ENCODE measurements at places on chromosomes 1 and 21.
A peak's percentile ranks its signal among the peaks of the same experiment; 100 is the strongest.

GRCh38 chr1:235941876-235942624, 75.3 kb upstream of the LYST start:
- no peak for DNase-seq

DNA sequence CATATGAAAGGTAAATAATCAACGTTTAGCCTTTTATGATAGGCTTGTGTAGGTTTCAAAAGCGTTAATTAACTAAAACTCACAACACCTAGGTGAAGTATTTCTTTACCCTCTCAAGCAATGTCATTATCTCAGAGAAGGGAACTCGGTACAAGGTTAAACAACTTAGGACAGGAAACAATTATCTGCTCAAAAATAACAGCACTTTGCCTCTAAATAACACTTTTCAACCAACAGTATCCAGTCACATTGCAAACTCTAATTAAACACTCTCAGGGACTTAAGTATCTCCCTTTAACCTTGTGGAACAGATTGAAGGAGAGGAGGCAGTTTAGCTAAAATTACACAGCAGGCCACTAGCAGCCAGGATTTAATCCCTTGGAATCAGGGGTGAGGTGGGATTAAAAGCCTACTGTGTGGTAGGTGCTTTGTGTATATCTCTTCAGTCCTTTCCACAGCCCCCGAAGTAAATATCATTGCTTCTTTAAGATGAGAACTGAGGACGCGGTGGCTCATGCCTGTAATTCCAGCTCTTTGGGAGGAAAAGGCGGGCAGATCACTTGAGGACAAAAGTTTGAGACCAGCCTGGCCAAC, 5.2 kb upstream of the AKNAD1 start:
- peak; percentile 49 for DNase-seq

DNA sequence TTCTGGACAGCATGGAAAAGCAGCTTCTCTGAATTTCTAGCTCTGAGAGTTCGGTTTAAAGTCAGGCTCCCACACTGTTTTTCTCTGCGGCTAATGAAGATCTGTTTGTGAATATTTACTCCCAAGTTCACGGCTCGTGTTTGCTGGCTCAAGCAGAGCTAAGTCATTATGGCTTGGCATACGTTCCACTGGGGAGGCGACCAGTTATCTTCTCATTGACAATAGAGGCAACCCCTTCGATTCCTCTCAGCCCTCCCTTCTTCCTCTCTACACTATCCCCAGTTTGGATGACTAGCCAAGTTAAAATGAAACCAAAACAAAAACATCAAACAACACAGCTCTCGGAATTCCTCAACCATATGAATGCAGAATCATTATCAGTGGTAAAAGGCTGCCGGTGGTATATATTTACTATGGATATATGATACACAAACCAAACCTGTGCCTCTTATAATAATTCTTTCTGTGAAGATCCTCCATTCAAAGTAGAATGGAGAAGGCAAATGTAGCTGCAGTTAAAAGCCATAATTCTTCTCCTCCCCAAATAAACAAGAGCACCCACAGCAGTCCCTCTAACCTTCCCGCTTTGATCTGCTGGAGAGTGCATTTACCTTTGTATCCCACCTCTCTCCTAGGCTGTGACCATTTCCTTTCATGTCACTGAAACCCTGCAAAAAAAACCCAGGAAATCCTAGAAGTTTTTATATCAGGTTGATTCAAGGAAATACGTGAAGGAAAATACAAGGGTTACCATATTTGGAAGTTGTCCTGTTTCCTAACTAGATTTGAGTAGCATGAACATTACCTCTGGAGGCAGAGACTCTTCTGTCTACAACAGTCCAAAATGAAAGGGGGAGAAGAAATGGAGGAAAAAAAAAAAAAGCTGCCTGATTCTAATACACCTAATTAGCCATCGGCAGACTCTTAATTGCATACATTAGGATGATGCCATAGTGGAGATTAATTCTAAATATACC, 108.3 kb upstream of the USH2A start:
- DNase-seq = no peak

DNA sequence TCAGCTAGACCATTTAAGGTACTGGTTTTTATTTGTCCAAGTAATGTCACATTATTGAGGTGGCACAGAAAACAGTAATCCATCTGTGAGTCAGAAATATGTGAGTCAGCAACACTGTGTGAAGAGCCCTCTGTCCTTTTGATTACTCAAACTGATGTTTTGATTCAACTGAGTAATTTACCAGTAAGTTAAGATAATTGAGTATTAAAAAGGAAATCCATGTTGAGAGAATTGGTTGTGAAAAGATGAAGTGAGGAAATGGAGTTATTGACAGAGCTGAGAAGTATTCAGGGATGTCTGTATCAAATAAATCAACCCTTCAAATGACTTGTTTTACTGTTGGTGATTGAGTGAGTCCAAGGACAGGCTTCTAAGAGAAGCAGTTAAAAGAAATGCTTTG, 302.7 kb upstream of the SGIP1 start:
- DNase-seq = no peak

DNA sequence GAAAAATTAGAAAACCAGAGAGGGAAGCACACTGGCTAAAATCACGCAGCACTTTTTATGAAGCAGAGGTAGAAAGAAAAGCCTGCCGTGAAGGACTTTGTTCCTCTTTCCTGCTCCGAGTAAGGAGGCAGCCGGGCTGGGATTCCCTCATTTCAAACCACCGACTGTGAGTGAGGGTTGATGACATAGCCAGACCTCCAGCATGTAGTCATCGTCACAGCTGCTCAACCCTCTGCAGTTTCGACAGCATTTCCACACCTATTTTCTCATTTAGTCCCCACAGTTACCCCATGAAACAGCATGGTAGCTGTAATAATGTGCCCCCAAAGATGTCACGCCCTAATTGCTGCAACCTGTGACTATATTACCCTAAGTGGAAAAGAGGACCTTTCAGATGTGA, 35.3 kb downstream of the FCRL5 start:
- no peak for DNase-seq

DNA sequence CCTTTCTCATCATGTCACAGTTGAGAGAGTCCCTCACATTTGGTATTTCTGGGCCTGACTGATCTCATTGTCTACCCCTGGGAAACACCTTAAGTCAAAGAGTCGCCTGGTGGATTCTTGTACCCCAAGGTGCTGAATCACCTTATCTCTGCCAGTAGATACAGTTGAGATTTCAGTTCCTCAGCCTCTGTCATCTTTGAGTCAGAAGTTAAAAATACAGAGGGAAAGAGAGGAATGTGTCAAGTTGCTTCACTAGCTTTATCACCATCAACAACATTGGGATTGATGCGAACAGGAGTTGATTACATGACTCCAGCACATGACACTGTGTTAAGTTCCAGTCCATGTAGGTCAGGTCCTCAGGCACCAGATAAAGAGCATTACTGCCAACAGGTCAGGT, 513.0 kb downstream of the NUF2 start:
- no peak for DNase-seq

DNA sequence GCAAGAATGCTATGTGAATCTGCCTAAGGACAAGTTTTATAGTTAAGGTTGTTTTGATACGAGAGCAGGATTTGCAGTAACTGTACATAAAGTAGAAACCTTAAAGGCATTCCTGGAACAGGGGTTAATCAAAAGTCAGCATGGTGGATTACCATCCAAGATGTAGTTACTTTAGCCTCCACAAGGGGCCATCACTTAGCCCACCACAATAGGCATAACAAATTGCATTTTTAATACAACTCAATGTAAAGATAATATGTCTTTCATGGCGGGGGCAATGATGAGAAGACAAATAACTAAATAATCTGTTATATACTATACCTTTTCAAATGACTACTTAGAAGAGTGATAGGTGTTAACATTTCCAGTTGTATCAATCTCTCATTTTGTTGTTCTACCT, 611.2 kb upstream of the ADGRL4 start:
- DNase-seq = no peak

DNA sequence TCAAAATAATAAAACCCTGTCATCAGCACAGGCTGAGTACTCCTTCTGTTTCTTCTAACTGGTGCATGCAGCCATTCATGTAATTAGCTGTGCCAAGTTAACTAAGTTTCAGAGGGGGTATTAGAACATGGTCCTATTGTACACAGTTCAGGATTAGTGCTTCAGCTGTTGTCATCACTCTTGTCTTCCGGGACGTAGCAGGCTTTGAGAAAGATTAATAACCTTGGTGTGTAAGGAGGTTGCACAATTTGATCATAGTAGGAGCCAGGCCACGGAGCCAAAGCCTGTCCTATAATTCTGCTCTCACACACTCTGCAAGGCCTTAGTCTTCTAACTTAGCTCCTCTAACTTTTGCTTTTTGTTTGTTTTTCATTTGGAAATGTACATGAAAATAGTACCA, 44.7 kb downstream of the PTGFRN start:
- no peak for DNase-seq

DNA sequence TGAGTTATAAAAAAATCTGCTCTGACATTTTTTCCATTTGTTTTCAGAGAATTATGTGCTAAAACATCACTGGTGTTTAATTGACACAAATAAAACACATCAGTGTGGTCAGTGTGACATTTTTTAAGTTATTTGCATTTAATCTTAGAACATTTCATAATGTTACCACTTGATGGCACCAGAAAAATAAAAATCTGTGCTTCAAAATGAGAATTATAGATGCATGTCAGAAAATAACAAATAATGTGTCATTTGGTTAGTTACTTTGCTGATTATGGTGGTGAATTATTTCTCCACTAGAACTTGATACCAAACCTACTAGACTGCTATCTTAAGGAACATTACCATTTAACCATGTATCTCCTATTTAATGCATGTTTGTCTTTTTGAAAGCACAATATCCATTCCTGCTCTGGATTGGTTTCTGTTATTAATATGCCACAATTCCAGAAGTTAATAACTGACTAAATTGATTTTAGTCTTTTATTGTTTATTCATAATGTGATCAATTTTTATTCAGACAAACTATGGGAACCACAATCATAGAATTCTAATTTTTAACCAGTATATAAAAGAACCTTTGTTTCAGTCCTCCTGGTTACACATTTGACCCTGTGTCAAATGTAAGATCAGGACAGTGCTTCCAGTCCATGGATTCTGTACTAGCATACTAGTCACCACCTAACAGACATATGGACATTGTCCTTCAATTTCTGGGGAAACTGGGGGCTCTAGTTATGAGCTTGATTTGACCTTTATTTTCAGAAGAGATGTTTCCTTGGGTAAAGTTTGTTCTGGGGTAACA, 81.0 kb downstream of the RPS6KC1 start:
- DNase-seq = no peak

DNA sequence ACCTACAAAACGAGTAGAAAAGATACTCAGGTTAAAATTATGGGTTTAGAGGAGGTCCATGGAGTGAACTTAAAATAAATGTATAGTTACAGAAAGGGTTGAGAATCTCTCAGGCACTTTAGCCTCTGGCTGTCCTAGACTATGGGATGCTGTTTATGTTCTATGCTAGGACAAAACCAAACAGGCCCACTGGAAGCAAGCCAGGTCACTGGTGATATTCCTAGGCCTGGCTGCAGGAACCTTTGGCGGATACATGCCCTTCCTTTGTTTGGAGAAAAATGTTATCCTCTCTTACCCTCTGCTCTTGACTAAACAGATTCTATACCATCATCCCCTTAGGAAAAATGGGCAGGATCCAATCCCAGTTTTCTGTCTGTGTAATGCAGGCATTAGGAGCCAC, 90.7 kb upstream of the DUSP10 start:
- no peak for DNase-seq

DNA sequence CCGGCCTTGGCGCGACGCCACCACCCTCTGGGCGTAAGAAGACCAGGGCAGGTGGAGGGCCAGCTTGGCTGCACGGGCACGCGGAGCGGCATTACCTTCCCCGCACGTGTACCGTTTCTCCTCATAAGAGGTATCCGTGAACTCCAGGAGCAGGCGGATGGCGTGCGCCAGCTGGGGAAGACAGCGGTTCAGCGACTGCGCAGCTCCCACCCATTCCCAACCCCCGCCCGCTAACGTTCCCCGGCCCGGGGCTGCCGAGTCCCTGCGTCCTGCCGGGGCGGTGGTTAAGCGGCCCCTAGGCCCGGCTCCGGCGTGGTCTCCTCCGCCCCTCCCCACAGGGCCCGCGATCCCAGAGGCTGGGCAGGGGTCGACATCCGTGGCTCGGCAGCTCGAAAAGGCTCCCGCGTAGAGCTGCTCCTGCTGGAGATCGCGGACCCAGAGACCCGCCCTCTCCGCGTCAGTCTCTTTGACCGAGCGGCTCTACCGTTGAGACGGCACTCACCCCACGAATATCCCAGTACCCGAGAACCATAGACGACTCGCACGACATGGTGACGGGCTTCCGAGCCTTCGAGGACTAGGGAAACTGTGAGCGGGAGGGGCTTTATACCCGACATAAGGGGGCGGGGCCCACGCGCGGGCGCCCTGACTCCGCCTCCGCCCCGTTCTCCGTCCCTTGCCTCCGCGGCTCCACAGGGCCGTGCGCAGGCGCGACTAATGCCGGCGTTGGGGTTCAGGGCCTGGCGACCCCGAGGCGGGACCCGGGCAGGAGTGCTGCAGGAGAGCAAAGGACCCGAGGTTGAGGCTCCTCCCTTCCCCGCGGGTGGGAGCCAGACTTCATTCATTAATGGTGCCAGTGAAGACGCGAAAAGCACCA, 862 bp downstream of the GSTM3 start:
- DNase-seq = peak; percentile 18

- no peak for DNase-seq
Observed at GRCh38 chr21:37337831-37338230, 28.7 kb upstream of the DYRK1A start.

DNA sequence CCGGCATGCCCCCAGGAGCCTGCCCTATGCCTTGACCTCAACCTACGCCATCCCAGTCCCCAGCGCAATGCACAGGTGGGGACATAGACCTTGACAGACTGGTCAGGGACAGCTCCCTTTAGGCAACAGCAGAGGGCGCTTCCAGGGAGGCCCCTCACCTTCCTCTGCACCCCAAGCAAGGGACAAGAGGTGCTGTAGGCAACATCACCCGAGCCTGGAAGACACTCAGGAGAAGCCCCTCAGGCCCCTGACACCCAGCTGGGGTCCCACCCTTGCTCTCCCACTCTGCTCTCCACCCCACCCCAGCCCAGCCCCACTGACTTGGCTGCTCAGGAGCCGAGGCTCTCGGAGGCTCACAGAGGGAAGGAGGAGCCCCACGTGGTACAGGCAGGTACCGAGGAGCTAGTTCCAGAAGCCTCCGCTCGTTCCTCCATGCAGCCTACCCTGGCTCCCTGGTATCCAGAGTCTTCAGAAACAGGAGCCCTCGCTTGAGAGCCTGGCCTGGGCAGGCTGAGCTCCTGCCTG, 2.4 kb upstream of the WNT3A start:
- DNase-seq = no peak

- peak; percentile 11 for DNase-seq
Observed at GRCh38 chr1:90579212-90579802, 137.8 kb downstream of the BARHL2 start.

GRCh38 chr1:156528231-156528630, 27.7 kb upstream of the MEF2D start:
- DNase-seq = no peak

- no peak for DNase-seq
Observed at GRCh38 chr1:65176591-65176990, 28.6 kb downstream of the AK4 start.

GRCh38 chr21:44736291-44737004, 25.1 kb upstream of the TSPEAR start:
- no peak for DNase-seq

DNA sequence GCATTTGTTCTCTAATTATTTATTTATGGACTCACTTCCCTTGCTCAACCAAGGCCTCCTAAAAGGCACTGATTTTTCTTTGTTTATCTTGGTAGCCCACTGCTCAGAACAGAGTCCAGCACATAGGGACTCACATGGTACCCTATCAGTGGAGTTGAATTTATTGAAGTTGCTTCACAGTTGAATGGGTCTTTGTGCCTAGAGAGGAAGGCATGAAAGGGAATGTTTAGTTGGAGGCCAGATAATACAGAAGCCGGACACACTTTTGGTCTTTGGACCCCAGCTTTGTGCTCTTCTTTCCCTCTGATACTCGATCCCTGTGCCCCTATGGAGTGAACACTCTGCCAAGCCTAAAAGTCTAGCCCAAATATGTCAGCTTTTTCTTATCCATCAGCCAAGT, 429.0 kb downstream of the PRDM2 start:
- DNase-seq = no peak
